ENCODE measurements at places on chromosomes 12 and 14.
A peak's percentile ranks its signal among the peaks of the same experiment; 100 is the strongest.

DNA sequence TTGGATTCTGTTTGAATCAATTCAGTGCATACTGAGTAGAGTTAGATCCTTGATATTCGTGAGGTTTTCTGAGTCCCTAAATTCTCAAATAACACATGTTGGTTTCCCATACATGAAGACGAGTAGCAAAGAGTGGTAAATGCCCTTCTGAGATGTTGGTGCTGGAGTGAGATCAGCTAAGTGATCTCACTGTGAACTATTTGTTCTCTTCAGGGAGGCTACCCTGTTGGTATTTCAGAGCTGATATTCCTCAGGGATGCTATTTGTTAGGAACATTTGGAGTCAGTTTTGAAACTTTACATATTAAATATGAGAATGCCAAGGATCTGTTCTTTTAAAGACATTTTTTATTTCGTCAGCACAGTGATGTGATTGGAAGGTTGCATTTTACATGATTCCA lies 54.7 kb downstream of the SUSD6 start:
- DNase-seq, result no peak

DNA sequence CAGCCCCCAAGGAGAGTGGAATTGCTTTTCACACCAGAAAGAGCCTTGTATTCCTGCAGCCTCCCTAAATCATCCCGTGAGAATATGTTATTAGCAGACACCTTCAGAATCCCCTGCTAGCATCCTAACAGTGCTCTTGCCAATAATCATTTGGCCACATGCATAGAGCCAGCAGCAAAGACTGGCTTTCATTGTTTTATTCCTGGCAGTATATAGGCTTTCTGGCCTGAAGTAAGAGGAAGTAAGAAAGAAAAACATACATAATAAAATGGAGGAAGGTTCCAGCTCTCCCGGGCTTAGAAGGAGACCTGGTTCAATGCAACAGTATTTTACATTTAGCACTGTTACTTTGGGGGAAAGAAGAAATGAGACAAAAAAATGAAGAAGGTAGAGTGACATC lies 176.7 kb upstream of the ATF7IP start:
- DNase-seq, result no peak

GRCh38 chr12:71135812-71136176 lies 22.0 kb downstream of the TSPAN8 start:
- DNase-seq, result no peak

- DNase-seq, result no peak
Observed at GRCh38 chr14:93240678-93241000, 33.6 kb downstream of the UBR7 start.

GRCh38 chr12:115489253-115489652 lies 788.2 kb downstream of the MED13L start:
- DNase-seq, result no peak

- DNase-seq, result no peak
Observed at GRCh38 chr14:63737582-63738006, 9.7 kb upstream of the SGPP1 start.

GRCh38 chr12:93776581-93777018 lies 99.4 kb downstream of the CRADD start:
- no peak for DNase-seq

GRCh38 chr14:69008421-69008884 lies 29.4 kb upstream of the ACTN1 start:
- DNase-seq, result no peak

- no peak for DNase-seq
Observed at GRCh38 chr12:75528272-75528671, 16.9 kb upstream of the KRR1 start.

DNA sequence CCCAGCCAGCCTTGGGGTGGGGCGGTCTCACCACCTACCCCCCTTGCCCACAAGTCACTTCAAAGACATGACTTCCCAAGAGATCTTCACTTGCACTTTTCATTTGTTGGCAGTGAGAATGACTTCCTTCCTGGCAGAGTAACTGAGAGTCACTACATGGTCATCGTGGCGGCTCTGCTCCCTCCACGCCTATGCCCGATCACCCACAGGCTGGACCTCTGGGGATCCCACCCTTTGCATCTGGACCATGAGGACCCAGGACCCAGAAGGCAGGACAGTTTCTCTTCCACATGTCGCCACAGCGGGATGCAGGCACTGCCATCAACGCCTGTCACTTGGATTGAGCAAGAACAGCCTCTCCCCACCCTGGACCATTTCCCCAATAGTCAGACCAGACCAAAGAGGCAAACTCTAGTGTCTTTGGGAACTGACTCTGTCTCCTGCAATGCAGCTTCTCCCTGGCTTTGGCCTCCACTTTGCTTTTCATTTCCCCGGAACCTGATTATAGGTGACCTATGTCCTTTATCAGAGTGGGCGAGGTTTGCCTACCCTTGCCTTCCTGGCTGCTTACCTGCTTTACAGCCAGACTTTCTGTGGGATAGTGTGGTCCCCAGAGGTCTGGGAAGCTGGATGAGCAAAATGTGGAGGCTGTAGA lies 3.6 kb downstream of the VDR start:
- DNase-seq, result no peak

- DNase-seq, result no peak
Observed at GRCh38 chr12:63752283-63752682, 27.4 kb upstream of the RXYLT1 start.

GRCh38 chr14:89973234-89973823 lies 17.6 kb downstream of the TDP1 start:
- DNase-seq, result peak; percentile 39

DNA sequence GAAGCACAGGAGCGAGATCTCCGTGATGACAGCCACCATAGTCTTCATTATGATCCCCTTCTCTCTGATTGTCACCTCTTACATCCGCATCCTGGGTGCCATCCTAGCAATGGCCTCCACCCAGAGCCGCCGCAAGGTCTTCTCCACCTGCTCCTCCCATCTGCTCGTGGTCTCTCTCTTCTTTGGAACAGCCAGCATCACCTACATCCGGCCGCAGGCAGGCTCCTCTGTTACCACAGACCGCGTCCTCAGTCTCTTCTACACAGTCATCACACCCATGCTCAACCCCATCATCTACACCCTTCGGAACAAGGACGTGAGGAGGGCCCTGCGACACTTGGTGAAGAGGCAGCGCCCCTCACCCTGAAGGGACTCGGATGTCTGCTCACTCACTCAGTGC lies 775 bp downstream of the OR10P1 start:
- no peak for DNase-seq

DNA sequence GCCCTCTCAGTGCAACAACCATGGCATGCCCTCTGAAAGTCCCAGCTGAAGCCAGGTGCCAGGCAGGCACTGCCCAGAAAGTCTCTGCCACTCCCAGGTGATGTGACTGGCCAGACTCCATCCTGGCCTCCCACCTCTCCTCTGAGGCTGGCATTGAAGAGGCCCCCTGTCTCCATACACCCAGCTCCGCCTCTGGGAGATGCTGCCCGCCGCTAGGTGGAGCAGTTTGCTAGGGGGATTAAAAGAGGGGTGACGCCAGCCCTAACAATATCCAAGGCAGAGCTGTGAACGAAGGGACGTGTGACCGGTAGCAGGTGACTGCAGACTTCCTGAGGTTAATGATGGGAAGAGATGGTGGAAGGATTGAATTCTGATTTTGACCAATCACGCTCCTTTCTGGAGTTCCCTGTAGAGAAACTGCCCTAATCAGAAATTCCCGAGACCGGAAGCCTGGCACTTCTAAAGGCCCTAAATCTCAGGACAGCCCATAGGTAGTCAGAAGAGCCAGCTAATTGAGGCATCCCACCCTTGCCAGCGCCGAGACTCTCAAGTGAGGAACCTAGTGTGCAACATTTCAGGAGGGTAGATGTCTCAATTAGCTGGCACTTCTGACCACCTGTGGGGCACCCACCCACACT lies 8.3 kb upstream of the PLEK2 start:
- no peak for DNase-seq

- DNase-seq, result no peak
Observed at GRCh38 chr14:54660604-54661111, 93.7 kb downstream of the SAMD4A start.

- no peak for DNase-seq
Observed at GRCh38 chr14:24829862-24830261, 195.9 kb upstream of the GZMB start.

- DNase-seq, result no peak
Observed at GRCh38 chr12:98863167-98863566, 218.1 kb downstream of the APAF1 start.

GRCh38 chr14:101915871-101916815 lies 48.2 kb upstream of the DYNC1H1 start:
- DNase-seq, result no peak

- no peak for DNase-seq
Observed at GRCh38 chr12:95230313-95230712, 12.7 kb downstream of the VEZT start.

GRCh38 chr12:3032770-3033538 lies 44.2 kb upstream of the TSPAN9 start:
- DNase-seq, result no peak

DNA sequence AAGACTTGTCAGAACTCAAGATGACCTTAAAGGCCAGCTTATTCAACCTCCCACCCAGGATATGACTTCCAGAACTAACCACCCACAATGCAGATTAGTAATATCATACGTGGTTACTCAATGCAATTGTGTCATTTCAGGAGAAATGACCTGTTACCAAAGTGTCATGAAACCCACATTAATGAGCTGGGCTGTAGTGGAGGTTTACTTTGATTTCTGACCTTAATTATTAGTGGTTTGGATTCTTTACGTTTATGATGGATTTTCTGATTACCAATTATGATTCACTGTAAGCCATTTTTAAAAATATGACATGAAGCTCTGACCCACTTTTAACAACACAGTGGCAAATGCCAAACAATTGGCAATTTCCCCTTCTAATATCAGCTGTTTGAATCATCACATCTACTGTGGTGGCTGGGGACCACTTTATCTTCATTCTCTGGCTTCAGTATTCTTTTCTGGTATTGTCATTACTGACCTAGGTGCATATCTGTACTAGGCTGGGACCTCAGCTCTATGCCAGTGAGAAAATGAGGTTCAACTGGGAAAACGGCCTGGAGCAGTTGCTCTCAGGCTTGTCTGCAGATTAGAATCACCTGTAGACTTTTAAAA lies 223.3 kb downstream of the RGS6 start:
- no peak for DNase-seq

- peak; percentile 67 for DNase-seq
Observed at GRCh38 chr14:99571303-99571986, 32.6 kb downstream of the CCDC85C start.

GRCh38 chr14:90644882-90645281 lies 171.3 kb downstream of the TTC7B start:
- DNase-seq, result no peak

GRCh38 chr12:127590868-127591267 lies 676.1 kb upstream of the TMEM132C start:
- DNase-seq, result peak; percentile 42

DNA sequence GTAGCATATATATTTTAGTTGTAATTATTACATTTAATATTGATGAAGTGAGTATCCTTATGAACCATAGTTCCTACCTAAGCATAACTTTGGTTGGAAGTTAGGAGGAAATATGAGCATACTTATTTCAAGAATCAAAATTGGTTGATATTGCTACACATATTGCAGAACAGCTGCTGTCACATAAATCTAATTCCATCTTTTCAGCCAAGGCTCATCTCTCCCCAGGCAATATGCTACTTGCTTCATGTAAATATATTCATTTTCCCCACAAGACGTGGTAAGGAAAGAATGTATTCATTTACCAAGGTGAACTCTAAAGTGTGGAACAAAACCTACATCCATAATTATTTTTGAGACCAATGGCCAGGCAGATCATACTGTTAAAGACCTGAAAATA lies 62.5 kb upstream of the HIF1A start:
- no peak for DNase-seq

GRCh38 chr12:3241621-3242020 lies 164.4 kb downstream of the TSPAN9 start:
- no peak for DNase-seq

- no peak for DNase-seq
Observed at GRCh38 chr12:123106640-123107359, 44.1 kb downstream of the PITPNM2 start.

DNA sequence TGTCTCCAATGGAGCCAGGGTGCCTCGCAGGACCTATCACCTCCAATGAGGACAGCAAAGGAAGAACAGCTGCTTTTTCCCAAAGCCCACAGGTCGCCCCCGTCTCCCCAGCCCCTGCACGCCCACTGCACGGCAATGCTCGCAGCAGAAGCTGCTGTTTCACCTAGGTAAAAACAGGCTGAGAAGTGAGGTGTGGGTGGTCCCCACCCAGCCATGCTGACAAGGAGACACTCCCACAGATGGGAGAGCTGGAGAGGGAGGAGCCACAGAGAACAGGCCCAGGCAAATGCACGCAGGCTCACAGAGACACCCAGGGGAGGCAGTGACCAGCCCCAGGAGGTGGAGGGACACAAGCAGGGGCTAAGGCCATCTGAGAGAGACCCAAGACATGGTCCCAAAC lies 10.4 kb downstream of the CFAP73 start:
- DNase-seq, result no peak

- DNase-seq, result no peak
Observed at GRCh38 chr12:119840582-119840981, 36.5 kb downstream of the CIT start.

DNA sequence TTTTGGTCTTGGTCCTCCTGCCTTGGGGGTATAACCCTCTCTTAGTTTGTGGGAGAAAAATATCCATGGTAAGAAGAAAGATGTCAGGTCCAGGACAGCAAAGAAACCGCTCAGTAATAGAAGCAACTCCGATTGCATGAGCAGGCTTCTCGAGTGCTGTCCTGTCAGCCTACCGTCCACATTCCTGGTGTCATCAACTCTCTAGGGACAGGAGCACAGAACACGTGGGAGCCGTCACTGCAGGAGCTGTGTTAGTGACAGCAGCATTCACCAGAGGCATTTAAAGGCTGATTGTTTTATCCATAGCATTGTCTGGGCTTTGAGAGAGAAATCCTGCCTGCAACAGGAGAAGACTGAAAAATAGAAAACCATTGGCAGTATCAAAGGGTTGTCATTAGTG lies 244.2 kb downstream of the CACNA1C start:
- no peak for DNase-seq

DNA sequence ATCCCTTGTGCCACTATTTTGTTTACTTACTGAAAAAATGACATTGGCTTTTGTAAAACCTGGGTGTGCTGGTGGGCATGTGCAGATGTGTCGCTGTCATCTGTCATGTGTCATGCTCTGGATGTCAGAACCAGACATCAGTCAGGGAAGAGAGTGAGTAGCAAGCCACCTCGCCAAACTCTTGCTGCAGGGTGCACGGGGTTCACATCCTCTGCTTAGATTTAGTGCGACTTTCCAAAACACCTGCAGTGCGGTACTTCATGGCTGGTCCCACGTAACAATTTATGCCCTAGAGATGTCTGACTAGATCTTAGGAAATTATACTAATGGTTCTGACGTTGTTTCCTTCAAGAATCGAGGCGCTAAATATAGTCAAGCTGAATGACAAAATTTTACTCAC lies 106.7 kb downstream of the CRADD start:
- DNase-seq, result no peak

DNA sequence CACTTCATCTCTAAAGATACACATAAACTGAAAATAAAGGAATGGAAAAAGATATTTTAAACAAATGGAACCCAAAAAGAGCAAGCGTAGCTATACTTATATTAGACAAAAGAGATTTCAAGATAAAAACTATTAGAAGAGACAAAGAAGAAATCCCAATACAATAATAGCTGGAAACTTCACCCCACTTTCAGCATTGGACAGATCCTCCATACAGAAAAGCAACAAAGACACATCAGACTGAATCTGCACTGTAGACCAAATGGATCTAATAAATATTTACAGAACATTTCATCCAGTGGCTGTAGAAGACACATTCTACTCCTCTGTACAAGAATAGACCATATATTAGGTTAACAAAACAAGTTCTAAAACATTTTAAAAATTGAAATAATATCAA lies 117.6 kb upstream of the PDE3A start:
- no peak for DNase-seq

GRCh38 chr12:6618483-6619225 lies 11.5 kb upstream of the CHD4 start:
- DNase-seq, result no peak

- DNase-seq, result no peak
Observed at GRCh38 chr14:45038865-45039264, 45.1 kb upstream of the PRPF39 start.
